CD4-positive, CD25-positive, alpha-beta regulatory T cell (primary cell): ENCODE measurements at places on chromosomes 7 and 10.
A peak's percentile ranks its signal among the peaks of the same experiment; 100 is the strongest.

DNA sequence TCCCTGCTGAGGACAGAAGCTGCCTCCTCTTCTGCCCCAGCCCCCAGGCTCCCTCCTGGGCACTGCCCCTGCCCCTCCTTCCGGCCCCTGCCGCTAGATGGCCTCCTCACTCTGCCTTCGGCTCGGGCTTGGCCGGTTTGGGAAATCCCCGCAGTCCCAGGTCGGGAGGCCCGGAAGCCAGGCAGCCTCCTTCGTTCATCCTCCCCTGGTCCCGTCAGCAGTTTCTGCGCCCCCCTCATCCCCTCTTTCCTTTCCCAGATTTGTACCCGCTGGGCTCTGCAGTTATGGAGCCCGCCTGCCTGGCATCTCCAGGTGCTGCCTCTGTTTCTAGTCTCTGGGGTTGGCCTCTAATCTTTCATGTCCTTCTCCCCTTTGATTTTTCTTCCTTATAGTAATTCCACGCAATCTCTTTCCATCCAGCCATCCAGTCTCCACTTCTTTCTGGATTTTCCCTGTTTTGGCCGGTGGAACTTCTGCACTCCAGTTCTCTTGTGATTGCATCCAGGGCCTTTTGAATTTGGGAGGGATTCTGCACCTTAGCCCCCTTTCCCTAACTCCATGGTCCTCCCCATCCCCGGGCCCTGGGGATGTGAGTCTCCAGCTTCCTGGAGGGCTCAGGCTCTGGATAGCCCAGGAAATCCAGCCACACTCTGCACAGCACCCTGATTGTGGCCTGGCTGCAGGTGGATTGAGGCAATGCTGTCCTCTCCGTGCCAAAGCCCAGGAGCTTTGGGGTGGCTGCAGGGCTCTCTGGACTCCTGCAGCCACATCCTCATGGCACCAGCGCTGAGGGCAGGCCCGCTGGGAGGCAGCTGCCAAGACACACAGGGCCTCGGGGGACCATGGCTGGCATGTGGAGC is 3.3 kb upstream of the SHH start:
- DNase-seq, result peak; percentile 6

- no peak for DNase-seq
Measured at GRCh38 chr10:82212753-82213152, 337.8 kb downstream of the NRG3 start.

DNA sequence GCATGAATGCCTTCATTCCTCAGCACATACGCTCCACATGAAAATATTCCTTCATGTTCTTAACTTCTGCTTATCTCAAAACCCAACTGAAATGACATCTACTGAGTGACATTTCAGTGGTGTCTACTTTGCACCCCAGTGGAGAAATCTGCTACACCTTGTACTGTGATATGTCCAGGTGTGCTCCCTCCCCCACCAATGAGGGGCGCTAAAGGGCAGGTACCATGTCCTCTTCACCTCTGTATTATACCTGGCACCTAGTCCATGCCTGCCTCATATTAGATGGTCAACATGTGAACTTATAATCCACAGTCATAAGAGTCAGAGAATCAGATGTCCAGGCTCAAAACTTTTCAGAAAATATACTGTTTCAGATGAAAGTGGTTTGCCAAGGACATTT is 2.1 kb downstream of the PAXIP1 start:
- no peak for DNase-seq

DNA sequence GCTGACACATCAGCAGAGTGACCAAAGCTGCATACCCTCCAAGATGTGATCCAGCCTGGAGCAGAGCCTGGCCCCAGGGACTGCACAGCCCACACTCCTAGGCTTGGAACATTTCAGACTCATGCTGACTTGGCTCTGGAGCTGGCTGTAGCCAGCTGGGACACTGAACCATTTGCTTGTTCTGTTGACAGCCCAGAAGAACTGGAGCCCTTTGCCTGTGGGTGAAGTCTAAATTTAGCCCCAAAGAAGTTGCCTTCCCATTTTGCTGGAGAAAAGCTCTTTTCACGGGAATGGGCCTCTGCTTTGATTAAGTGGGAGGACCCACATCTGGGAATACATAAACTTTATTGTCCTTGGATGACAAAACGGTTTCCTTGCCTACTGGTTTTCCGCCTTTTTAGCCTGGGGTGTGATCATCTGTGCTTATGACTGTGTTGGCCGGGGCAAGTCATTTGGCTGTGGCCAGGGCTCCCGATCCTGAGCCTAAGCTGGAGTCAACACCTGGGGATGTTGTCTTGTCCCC is 186.2 kb upstream of the BMPER start:
- DNase-seq, result no peak

DNA sequence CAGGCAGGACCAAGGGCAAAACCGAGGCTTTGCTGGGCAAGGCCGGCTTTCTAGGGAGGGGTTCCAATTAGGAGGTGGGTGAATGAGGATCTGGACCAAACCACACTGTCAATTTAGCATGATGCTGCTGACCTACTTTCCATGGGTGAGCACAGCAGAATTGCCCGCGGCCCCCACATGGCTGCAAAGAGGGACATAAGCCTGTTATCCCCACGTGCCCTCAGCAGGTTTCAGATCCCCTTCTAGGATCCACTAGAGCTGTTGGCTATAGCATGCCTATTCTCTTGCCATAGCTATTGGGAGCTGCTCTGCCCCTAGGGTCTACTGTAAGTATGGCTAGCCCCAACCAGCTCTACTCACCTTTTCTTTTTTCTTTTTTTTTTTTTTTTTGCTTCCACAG is 102.8 kb downstream of the COL13A1 start:
- DNase-seq, result no peak

DNA sequence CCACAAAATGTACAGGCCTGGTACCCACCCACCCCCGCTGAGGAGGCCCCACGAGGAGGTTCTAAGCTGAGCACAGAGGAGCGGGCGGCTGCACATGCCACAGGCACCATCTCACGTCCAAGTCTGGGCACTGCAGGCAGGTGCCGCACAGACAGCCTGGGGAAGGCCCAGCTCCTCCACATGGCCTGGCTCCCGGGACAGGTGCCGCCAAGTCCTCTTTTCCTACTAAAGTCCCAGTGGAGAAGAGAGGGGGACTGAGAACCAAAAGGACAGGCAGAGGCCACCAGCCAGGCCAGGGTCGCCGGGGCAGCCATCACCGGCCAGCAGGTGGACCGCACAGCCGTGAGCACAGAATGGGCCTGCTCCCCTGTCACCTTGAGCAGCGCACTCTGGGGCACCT is 91.1 kb downstream of the MAD1L1 start:
- DNase-seq, result no peak

GRCh38 chr7:155556763-155557162 is 10.4 kb upstream of the CNPY1 start:
- DNase-seq, result no peak

DNA sequence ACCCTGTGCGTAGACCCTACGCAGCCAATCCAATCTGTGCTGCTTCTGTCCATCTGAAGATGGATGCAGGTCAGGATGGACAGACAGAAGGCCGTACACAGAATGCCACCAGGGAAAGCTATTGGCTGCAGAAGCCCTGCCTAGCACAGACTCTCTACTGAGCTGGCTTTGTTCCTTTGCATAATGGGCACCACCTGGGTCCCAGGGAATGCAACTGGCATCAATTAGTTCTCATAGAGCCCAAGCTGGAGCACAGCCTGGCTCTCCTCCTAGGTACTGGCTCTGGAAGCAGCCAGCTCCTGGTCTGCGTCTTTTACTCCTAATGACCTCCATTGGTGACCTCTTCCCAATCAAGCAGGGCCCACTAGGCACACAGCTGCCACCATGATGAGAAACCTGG is 26.8 kb upstream of the CACUL1 start:
- DNase-seq, result no peak

GRCh38 chr7:98836811-98837629 is 32.8 kb downstream of the TMEM130 start:
- no peak for DNase-seq

- no peak for DNase-seq
Measured at GRCh38 chr7:157335236-157335635, 1.6 kb upstream of the DNAJB6 start.

DNA sequence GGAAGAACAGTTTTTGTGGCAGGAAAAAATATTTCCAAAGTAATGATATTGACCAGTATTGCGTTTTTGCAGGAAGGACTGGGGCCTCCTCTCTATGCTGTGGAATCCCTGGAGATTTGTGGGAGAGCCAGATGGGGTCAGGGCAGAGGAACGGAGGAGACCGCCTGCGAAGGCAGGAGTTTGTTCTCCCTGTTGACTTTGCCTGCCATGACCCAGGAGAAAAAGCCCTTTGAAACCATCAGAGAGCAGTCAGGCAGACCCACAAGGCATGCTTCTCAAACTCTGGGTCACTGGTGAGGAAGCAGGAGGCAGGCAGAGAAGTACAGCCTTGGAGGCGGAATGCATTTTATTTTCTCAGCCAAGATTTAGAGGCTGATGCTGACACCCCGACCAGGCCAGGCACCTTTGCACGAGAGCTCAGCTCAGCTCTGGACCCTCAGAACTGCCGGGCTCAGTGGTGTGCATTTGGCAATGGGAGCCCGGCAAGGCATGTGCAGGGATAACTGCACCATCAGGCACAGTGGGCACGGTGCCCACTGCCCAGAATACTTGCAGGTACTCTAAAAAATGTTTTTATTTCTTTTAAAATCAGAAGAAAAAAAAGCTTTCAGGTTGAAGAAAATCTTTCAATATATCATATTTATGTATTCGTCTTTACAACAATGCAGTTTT is 410.4 kb downstream of the RPS24 start:
- DNase-seq, result no peak

GRCh38 chr10:119812684-119813083 is 60.0 kb downstream of the MCMBP start:
- DNase-seq, result no peak

- no peak for DNase-seq
Measured at GRCh38 chr10:1381339-1381738, 325.2 kb downstream of the WDR37 start.

- no peak for DNase-seq
Measured at GRCh38 chr7:33722383-33723101, 182.8 kb upstream of the BMPER start.

- no peak for DNase-seq
Measured at GRCh38 chr10:44054046-44054445, 330.9 kb downstream of the CXCL12 start.

DNA sequence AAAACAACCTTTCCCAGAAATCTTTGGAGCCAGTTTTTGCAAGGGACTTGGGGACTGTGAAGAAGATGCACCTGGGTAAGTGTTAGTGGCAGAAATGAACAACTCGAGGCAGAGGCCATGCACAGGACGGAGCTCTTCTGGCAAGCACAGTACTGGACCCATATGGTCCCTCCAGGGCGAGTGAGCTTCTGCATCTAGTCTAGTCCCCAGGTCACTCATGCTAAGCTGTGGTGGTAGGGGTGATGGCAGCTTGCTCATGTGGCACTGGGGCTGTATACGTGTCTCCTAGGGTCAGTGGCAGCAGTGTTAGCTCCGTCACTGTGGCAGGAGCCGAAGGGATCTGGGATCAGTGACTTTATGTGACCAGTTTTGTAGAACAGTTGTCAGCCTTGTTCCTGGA is 9.3 kb upstream of the LRRC61 start:
- DNase-seq, result no peak

DNA sequence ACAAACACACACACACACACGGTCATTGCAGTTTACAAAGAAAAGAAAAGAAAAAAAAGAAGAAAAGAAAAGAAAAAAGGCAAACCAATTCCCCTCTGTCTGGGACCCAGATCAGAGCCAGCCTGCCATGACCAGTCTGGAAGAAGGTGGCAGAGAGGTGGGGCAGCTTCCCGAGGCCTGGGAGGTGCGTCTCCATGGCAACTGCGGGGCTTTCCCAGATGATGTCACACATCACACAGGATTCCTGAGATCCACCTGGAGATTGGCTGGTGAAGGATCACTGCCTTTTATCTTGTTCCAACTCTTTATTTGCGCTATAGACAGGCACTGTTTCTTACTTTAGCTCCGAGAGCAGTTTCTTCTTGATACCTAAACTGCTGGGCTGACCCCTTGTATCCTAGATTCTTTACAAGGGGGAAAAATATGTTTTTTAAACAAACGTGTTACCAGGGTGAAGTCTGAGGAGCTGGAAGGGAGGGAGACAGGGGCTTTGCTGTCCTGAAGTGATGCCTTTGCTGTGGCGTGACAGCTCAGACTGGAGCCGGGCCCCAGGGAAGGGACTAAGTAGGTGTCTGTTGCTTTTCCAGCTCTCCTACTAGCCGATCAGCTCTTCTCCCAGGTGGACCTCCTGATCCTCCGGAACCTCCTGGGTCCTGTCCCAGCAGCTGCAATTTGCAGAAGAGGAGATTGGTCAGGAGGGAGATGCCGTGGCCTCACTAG is 298.5 kb downstream of the KLF6 start:
- no peak for DNase-seq

DNA sequence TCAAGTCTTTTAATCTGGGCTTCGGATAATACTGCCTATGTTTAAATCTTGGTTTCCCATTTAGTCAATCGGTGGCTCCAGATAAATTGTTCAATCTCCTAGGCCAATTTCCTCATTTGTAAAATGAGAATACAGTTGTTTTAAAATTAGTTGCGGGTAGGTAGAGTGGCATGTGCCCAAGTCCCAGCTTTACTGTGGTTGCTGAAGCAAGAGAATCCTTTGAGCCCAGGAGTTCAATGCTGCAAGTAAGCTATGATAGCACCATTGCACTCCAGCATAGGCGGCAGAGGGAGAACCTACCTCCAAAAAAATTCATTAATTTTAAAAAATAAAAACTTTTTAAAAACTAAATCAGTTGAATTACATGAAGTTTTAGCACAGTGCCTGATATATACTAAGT is 7.3 kb downstream of the RNF216 start:
- no peak for DNase-seq

GRCh38 chr7:71682181-71682580 is 550.2 kb downstream of the GALNT17 start:
- no peak for DNase-seq

GRCh38 chr10:43959364-43960134 is 310.9 kb upstream of the ZNF32 start:
- no peak for DNase-seq

DNA sequence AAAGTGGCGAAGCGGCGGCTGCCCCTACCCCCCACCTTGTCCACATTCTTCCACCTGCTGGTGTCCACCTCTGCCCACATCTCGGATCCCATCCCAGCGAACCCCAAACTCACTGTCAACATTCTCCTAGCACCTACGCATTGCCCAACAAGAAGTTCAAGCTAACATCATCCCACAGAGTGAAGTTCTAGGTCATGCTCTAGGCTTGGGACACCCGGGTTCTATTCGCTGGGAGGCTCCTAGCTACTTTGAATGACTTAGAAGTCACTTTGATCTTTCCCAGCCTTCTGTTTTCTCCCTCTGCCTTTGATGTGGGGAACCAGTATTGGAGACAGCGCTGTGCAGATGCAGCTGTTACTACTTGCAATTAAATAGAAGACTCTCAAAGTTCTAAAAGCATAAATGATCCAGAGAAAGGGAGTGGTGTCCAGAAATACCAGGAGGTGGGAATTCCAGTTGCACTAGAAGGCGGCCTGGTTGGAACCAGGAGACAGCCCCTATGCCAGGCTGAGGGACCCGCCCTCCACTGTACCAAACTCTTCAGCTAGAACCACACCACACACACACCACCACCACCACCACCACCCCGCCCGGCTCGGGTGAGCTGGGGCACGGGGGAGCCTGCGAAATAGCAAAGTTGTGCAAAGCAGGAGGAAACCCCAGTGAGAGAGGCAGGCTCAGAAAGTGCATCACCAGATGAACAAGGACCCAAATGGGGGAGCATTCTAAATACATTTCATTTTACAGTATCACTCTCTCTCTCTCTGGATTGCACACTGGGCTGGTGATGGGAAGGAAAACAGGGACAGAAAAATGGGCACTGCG is 5.5 kb upstream of the VGF start:
- DNase-seq, result no peak

- no peak for DNase-seq
Measured at GRCh38 chr10:70559861-70560260, 42.7 kb downstream of the PRF1 start.
